ENCODE measurements at places on chromosomes 3 and 15. TPM values are rescaled to one million over a fixed set of nuclear protein-coding genes. Genes with fewer than 3 reads are reported as not detected.

RHOV gene
- total RNA-seq: 0.50 TPM

DNA sequence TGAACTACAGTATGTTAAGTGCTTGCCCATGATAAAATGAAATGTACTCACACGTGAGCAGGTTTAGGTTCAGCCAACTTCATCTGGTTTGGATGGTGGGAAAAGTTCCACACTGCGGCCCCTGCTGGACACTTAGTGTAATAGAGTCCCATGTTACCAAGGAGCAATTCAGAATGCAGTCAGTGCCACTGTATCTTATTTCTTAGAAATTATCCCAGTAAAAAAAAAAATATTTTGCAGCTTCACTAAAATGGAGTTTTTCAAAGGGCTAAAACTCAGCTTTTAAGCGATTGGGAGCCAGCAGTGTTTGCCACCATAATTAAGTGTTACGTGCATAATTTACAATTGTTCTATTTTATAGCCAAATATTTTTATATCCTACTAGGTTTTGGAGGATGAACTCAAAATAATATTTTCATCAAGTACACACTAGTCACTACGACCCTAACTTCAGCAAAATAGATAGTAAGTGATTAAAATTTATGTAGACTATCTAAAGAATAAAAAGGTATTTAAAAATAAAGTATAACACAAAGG lies 371.7 kb upstream of the GBE1 start:
- H3K4me3 ChIP-seq: no peak overlapping the region
- H3K27me3 ChIP-seq: no peaks in the 10 kb centered on the region
- no peak overlapping the region for H3K27ac ChIP-seq
- no peaks in the 10 kb centered on the region for H3K36me3 ChIP-seq

POPDC2 gene
- total RNA-seq: 5.7 TPM

HIGD2B gene
- total RNA-seq: 2.2 TPM

GRCh38 chr15:29352402-29352801 lies 82.8 kb upstream of the NSMCE3 start:
- H3K4me3 ChIP-seq: no peak overlapping the region
- no peaks in the 10 kb centered on the region for H3K4me1 ChIP-seq
- no peak overlapping the region for H3K27ac ChIP-seq
- DNase-seq: no peak
- H3K27me3 ChIP-seq: no peaks in the 10 kb centered on the region

DNA sequence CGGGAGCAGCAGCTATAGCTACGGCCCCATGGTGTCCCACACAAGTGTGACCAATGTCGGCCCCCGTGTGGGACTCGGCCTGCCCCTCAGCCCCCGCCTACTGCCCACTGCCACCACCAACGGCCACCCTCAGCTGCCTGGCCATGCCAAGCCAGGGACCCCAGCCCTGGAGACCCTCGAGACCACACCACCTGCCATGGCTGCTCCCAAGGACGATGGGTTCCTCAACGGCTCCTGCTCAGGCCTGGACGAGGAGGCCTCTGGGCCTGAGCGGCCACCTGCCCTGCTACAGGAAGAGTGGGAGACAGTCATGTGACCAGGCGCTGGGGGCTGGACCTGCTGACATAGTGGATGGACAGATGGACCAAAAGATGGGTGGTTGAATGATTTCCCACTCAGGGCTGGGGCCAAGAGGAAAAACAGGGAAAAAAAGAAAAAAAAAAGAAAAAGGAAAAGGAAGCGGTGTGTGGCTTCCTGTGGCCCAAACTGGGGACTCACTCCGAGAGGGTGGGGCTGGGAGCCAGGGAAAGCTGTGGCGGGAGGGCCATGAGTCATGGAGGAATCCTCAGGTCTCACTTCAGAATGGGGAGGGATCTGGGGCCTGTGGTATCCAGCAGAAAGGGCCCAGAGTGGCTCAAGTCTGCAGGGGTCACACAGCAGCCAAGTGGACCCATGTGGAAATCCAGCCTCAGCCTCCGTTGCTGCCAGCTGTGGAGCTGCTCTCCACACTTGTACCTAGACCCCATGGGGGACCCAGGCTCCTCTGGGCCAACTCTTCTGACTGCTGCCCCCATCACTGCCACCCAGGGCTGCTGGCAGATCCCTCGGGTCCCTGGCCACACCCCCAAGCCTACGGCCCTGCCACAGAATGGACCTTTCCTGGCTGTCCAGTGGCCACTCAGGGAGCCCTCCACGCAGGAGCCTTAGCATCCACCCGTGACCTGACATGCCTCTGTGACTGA lies 26.1 kb downstream of the PTH1R start:
- H3K27ac ChIP-seq: no peak overlapping the region
- DNase-seq: no peak
- H3K4me1 ChIP-seq: peaks cover 7% of the 10 kb centered on the region
- no peak overlapping the region for H3K4me3 ChIP-seq
- H3K27me3 ChIP-seq: no peaks in the 10 kb centered on the region

GRCh38 chr3:41833628-41834027 lies 128.3 kb downstream of the ULK4 start:
- H3K27ac ChIP-seq: no peak overlapping the region
- no peak overlapping the region for H3K4me3 ChIP-seq
- no peaks in the 10 kb centered on the region for H3K27me3 ChIP-seq

DNA sequence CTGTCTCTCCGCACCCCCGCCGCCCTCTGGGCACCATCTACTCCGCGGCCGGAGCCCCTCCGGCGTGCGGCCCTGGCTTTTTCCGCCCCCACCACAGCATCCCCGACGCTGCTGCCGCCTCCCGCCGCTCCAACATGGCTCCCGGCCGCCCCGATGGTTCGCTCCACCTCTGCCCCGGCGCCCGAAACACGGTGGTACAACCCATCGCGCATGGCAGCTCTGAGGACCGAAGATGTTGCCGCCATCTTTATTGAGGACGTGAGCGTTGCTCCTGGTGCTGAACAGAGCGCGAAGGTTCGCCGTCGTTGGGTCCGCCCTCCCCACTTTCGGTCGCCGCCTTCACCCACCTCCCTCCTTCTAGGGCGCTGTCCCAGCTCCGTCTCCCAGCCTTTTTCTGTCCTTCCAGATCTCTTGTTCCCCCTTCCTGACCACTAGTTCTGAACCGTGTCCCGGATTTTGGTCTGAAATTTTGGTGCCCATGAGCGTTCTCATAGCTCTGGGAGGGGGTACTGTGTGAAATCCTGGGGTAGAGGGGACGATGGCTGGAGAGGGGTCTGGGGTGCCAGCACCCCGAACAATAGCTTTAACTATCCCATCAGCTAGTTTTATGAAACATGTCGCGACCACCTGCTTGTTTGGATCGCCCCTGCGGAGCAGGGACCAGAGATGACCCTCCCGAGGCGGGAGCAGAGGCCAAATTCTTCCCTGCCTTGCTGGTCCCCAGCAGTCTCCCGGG lies at the start of gene CELSR3:
TSS of gene CELSR3 (minus strand) at position 134 of the 736 bp plus-strand sequence. CDS start 252 bp downstream, outside the sequence.
- peak; percentile 89 for DNase-seq
- H3K27ac ChIP-seq: peak within 1 kb of the TSS; percentile 93
- H3K4me3 ChIP-seq: peak within 1 kb of the TSS; percentile 53
- no peaks in the 10 kb centered on the region for H3K36me3 ChIP-seq
